Esophagus muscularis mucosa (tissue), 4 donors: ENCODE measurements at places on chromosomes 6 and 20. TPM values are rescaled to one million over a fixed set of nuclear protein-coding genes. Genes with fewer than 3 reads are reported as not detected.

- DNase-seq = peak; percentile 50
- H3K27ac ChIP-seq = no peak overlapping the region
- no peaks in the 10 kb centered on the region for H3K36me3 ChIP-seq
- no peak overlapping the region for H3K4me3 ChIP-seq
- H3K4me1 ChIP-seq = peaks cover 10% of the 10 kb centered on the region
- no peaks in the 10 kb centered on the region for H3K27me3 ChIP-seq
These were observed 45.9 kb upstream of the MAP3K4 start for GRCh38 chr6:160945516-160946177.

GRCh38 chr6:105519954-105520353, 117.1 kb upstream of the PREP start:
- no peaks in the 10 kb centered on the region for H3K36me3 ChIP-seq
- DNase-seq = no peak
- no peaks in the 10 kb centered on the region for H3K27me3 ChIP-seq
- H3K27ac ChIP-seq = no peak overlapping the region

ISM1 gene
- 2.1 TPM for total RNA-seq

GLP1R gene
- total RNA-seq = not detected

- no peak for DNase-seq
- no peaks in the 10 kb centered on the region for H3K4me1 ChIP-seq
- H3K27ac ChIP-seq = no peak overlapping the region
These were observed 29.0 kb upstream of the DEK start for GRCh38 chr6:18293076-18293904.

AAR2 gene
- total RNA-seq = 50.8 TPM

GRCh38 chr6:69580706-69581105, 216.1 kb downstream of the LMBRD1 start:
- no peaks in the 10 kb centered on the region for H3K27me3 ChIP-seq
- no peak overlapping the region for H3K4me3 ChIP-seq
- H3K27ac ChIP-seq = no peak overlapping the region

KLHDC3 gene
- 175 TPM for total RNA-seq

PNLDC1 gene
- total RNA-seq = not detected

DNA sequence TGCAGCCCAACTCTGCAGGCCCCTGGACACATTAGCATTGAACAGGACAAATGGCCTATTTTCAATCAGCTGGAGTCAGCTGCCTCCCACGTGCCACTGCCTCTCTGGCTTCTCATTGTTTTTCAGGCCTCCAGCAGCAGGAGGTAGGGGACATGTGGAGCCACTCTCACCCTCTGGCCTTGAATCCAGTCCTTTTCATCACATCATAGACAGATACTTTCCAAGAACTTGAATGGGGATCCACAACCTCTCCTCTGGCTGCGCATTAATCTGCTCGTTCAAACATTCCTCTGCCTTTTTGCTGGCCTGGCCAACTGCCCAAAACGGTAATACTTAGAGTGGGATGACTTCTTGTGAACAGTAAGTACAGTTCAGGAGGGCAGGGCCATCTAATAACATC, 592.3 kb downstream of the PKHD1 start:
- H3K4me3 ChIP-seq = no peak overlapping the region
- H3K27me3 ChIP-seq = no peaks in the 10 kb centered on the region
- no peaks in the 10 kb centered on the region for H3K36me3 ChIP-seq
- no peaks in the 10 kb centered on the region for H3K4me1 ChIP-seq

OR2H2 gene
- not detected for total RNA-seq

REM1 gene
- total RNA-seq = 10.2 TPM

- no peaks in the 10 kb centered on the region for H3K36me3 ChIP-seq
- H3K4me1 ChIP-seq = peaks cover 10% of the 10 kb centered on the region
- no peak for DNase-seq
- H3K27ac ChIP-seq = no peak overlapping the region
These were observed 25.4 kb downstream of the DOP1A start for GRCh38 chr6:83092756-83093399.

DNA sequence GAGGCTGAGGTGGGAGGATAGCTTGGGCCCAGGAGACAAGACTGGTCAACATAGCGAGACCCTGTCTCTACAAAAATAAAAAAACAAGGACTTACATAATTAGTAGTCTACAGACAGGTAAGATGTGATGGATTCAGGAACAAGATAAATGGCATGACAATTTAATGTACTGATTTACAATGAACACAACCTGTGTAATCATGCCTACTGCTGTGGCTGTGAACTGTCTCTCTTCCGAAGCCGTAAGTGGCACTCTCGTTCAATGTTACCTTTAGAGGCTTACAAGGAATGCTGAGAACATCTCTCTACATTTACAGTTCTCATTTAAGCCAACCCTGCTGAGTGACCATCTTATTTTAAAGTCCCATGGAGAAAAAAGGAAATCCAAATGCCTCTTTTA, 134.8 kb upstream of the PRDM1 start:
- DNase-seq = no peak
- H3K4me3 ChIP-seq = no peak overlapping the region
- H3K27me3 ChIP-seq = no peaks in the 10 kb centered on the region
- no peak overlapping the region for H3K27ac ChIP-seq
- H3K36me3 ChIP-seq = no peaks in the 10 kb centered on the region

DHX16 gene
- 41.1 TPM for total RNA-seq

GRCh38 chr20:22617160-22617559, 32.8 kb upstream of the FOXA2 start:
- no peaks in the 10 kb centered on the region for H3K4me1 ChIP-seq
- DNase-seq = peak; percentile 88

GRCh38 chr6:143205585-143205984, 144.9 kb downstream of the AIG1 start:
- peak overlapping the region; percentile 42 for H3K27ac ChIP-seq
- no peaks in the 10 kb centered on the region for H3K27me3 ChIP-seq
- peaks cover 27% of the 10 kb centered on the region for H3K4me1 ChIP-seq
- no peak overlapping the region for H3K4me3 ChIP-seq

SLC4A11 gene
- total RNA-seq = not detected

NRSN1 gene
- total RNA-seq = 0.26 TPM

LY6G6D gene
- not detected for total RNA-seq

DNA sequence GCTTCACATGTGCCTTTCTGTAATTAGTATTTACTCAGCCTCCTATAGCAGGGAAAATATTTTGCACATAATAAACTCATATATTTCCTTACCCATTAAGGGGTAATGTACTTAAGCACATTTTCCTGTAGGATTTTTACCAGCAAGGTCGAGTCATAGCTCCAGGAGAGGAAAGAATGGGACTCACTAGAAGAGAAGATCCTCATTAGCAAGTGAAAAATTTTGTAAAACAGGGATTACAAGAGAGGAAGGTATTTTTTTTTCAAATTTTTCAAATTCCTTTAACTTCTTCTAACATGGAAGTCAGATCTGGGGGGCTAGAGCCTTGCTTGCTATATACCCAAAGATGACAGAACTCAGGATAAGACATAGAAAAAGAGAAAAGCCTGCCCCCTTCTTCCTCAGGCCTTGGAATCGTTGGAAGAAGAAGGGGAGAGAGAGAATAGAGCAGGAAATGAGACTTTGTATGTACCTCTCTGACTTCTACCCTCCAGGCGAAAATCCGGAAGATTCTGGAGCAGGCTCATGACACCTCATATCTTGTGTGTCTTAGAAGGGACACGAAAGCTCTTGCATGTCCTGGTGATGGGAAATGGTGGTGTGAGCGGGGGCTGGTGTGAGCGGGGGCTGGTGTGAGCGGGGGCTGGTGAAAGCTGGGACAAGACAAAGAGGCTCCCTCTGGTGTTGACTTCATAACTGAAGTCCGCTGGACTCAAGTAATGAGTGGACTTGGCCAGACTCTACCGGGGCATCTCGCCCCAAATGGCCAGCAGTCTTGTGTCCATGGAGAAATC, 256.9 kb upstream of the PLCB4 start:
- no peaks in the 10 kb centered on the region for H3K36me3 ChIP-seq
- H3K27me3 ChIP-seq = no peaks in the 10 kb centered on the region
- no peak overlapping the region for H3K4me3 ChIP-seq
- DNase-seq = no peak

DNA sequence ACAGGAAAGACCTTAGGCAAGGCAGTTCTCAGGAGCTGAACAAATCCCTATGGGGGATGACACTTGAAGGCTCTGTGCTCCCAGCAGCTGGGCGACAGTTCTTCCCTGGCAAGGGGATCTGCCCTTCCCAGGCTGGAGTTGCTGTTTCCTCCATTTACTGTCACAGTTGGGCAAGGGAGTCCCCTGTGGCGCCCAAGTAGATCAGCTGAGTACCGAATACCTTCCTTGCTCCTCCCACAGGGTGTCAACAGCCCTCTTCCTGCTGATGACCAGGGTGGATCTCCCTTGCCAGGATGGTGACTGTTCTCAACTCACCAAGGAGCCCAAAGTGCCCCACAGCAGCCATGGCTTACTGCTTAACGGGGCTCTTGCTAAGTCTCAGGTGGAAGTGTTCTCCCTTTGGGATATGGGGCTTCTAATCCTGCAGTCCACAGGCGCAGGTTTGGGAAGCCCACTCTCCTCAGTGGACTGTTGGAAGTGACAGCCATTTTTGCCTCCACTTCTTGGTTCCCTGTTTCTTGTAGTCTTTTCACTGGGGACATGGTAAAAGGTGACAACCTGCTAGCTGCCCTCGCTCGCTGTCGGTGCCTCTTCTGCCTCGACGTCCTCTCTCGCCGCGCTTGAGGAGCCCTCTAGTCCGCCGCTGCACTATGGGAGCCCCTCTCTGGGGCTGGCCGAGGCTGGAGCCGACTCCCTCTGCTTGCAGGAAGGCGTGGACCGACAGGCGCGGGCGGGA, 5.7 kb upstream of the PSMG4 start:
- DNase-seq = no peak
- H3K4me3 ChIP-seq = no peak overlapping the region
- no peaks in the 10 kb centered on the region for H3K36me3 ChIP-seq
- H3K27ac ChIP-seq = no peak overlapping the region
- peaks cover 36% of the 10 kb centered on the region for H3K4me1 ChIP-seq

- no peak overlapping the region for H3K27ac ChIP-seq
- H3K27me3 ChIP-seq = no peaks in the 10 kb centered on the region
- no peaks in the 10 kb centered on the region for H3K36me3 ChIP-seq
- H3K4me1 ChIP-seq = peaks cover 23% of the 10 kb centered on the region
- DNase-seq = no peak
These were observed 23.0 kb downstream of the ZBP1 start for GRCh38 chr20:57596998-57597939.

DNA sequence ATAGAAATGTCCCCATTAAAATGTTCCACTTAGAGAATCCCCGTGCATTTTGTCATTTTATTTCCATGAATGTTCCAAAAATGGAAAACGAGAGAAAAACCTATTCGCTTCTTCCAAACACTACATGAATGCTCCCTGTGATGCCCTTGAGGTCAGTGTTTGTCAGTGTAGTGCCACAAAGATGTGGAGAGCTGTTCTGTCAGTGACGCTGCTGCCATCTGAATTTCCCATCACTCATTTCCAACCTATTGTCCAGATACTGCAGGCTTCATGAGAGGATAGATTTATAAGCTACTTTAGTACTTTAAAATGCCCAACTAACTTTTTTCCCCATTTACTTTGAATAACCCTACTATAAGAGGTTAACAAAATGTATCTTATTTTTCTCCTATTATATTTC, 335.8 kb downstream of the CDKAL1 start:
- DNase-seq = no peak
- no peaks in the 10 kb centered on the region for H3K27me3 ChIP-seq
- H3K4me3 ChIP-seq = no peak overlapping the region
- no peaks in the 10 kb centered on the region for H3K36me3 ChIP-seq
- no peaks in the 10 kb centered on the region for H3K4me1 ChIP-seq
- H3K27ac ChIP-seq = no peak overlapping the region

DNA sequence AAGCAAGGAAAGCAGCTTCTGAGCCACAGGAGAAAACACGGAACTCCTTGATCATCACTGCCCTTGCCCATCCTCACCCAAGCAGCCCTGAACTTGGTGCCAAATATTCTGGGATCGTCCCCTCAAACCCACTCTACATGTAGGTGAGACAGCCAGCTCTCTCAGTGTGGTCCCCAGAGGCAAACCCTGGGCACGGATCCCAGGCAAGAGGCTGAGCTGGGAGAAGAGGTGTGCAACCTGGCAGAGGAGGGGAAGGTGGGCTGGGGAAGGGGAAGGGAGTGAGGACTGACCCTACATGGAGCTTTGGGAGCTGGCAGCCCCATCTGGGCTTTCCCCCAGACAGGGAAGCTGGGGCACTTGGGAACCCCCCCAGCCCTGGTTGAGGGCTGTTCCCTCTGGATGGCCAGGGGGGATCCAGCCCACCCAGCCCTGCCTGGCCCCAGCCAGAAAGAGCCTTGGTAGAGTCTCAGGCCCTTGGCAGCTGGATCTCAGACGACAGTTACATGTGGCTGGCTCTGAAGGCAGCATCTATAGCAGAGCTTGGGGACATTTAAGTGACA, 186.2 kb upstream of the CST7 start:
- H3K4me1 ChIP-seq = no peaks in the 10 kb centered on the region
- no peak overlapping the region for H3K4me3 ChIP-seq
- H3K27ac ChIP-seq = no peak overlapping the region
- no peaks in the 10 kb centered on the region for H3K36me3 ChIP-seq

DNA sequence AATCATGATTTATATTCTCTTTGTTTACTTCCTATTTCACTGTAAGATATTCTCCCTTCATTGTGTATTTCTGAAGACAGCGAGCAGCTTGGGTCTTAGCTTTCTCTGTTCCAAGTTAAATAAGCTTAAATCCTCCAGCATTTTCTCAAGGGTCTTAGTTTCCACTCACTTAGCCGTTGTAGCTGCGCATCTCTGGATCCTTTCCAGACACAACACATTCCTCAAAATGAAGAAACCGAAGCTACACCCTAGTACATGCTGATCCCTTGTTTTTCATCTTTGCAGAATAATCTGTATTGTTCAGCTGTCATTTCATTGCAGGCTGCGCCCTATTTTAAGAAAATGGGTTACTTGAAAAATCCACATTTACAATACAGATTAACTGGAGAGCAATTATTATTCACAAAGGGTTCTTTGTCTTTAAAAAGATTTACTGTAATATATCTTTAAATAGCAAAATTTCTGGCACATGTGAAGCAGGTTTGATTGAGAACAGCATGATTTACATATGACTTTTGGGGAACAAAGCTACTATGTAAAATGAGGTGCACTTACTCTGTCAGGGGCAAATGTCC, 375.8 kb downstream of the QKI start:
- no peak overlapping the region for H3K27ac ChIP-seq
- no peaks in the 10 kb centered on the region for H3K27me3 ChIP-seq
- H3K4me1 ChIP-seq = no peaks in the 10 kb centered on the region
- H3K4me3 ChIP-seq = no peak overlapping the region

DNA sequence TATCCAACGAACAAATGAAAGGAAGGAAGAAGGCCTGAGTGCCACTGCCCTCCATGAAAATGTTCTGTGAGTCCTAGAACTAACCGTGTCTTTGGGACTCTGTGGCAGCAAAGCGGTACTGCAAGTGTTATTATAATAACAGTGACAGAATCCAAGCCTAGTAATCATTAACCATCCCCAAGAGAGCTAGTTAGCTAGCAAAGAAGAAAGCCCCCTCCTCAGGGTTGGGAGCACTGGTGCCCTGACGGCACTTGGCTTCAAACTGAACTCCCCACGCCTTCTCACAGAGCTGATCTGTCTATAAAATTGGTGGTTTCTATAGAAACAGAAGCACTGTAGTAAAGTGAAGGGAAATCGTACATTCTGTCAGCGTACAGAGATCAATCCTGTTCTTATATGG, 239.8 kb downstream of the PTPRT start:
- DNase-seq = no peak
- H3K27me3 ChIP-seq = no peaks in the 10 kb centered on the region
- H3K4me1 ChIP-seq = no peaks in the 10 kb centered on the region
- no peak overlapping the region for H3K27ac ChIP-seq

- no peak overlapping the region for H3K27ac ChIP-seq
- no peak for DNase-seq
- H3K36me3 ChIP-seq = no peaks in the 10 kb centered on the region
- no peaks in the 10 kb centered on the region for H3K27me3 ChIP-seq
- H3K4me3 ChIP-seq = no peak overlapping the region
These were observed 174.0 kb downstream of the AIG1 start for GRCh38 chr6:143234734-143235133.

TRIM38 gene
- 6.2 TPM for total RNA-seq

LRRN4 gene
- 0.17 TPM for total RNA-seq
